Activated CD4-positive, alpha-beta T cell treated with anti-CD3 and anti-CD28 coated beads, Interleukin-2, amount 50 U/mL, for 24 hours (primary cell): ENCODE measurements at places on chromosomes 4 and X.

GRCh38 chr4:122632396-122633143 is 11.7 kb upstream of the IL21 start:
- DNase-seq: no peak

DNA sequence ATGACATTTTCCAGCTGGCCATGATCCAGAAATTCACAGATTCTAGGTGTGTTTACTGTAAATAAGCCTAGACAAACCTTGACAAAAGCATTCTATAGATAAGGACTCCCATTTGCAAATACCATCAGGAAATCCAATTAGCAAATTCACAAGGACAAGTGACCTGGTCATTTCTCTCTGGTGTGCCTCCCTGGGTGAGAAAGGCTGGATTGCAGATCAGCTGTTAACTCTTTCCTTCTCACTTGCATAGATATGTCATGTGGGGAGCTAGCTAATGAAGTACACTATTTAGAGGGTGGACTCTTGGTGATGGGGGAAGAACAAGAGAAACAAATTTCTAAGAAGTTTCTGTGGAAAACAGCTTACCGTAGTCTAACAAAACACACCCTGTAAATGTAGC is 58.9 kb downstream of the MOSPD2 start:
- no peak for DNase-seq

- DNase-seq: no peak
Measured at GRCh38 chr4:57691370-57691769, 581.2 kb upstream of the IGFBP7 start.

GRCh38 chr4:128986019-128986418 is 107.3 kb downstream of the SCLT1 start:
- no peak for DNase-seq

DNA sequence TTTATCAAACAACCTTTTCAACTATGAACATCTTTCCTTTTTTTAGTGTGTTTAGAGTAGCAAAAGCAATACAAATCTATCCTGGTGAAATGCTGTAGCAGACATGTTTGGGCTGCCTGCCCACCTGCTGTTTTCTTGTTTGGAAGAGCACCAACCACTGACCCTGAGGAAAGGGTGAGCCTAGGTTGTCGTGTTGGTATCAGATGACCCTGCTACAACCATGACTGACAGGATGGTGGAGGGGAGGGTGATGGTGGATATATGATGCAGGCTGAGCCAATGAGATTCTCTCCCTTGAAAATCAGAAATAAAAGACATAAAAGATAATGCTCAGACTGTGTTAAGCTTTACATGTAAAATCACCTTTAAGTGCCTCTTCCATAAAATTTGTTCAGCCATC is 201.2 kb downstream of the NPNT start:
- no peak for DNase-seq

DNA sequence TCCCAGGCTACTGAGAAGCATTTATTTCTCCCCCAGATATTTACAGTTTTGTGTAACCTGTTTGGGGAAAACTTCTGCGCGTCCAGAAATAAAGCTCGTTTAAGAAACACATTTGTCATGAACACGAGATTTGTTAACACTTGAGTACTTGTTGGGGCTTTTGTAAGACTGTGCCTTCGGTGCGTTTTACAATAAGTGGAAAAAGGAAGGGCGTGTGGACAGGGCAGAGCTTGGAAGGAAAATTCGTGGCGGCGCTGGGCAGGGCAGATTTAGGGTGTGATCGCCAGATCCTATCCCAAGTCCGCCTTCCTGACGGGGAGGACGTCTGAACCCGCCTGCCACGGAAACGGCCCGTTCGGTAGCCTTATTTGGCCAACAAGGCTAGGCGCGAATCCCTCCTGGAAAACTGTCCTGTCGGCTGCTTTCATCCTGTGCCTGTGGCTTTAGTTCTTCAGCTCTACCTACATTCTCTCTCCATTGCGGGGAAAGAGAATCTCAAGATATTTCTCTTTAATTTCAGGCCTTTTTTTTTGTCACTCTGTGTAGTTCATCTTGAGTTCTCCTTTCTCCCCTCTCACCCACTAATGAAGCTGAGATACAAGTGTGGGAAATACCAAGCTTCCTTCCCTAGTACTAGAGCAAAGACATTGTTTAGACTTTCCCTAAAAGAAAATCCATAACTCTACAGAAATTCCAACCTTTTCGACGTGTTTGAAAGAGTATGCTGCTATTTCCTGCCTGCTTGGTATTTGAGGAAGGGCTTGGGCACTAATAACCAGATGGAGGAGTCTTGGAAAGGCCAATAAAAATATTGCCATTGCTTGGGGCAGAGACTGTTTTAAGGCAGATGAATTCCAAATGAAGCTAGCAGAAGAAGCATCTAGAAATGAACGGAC is 982 bp downstream of the PDLIM5 start:
- peak; percentile 1 for DNase-seq

DNA sequence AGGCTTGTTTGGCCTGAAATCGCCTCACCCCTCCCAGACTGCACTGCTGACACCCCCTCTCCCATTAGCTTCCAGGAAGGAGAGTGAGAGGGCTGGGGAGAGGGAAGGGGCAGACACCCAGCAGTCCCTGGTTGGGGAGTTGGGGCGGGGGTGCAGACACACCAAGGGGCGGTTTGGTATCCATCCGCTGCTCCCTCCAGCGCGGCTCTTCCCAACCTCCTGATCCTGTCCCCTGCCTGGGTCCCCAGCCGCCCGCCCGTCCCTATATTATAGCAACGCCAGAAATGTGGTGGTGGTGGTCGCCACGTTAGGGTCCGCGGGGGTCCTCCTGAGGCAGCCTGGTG is 24.9 kb downstream of the GPRASP3 start:
- no peak for DNase-seq

DNA sequence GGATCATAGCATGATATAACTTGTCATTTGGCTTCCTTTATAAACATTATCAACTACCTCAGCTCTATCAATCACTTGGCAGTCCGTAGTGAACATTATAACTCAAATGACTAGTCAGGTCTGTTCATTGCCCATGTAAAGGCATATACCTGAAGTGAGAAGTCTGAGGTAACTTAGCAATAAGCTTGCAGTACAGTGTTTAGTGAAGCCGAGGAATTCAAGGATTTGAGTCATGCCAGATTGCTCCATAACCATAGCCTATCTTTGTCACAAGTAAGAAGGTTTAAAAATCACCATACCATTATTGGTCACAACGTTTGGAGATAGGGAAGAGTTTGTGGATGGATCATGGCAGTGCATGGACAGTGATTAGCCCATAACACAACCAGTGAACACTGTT is 41.6 kb downstream of the AR start:
- no peak for DNase-seq
